ENCODE measurements at places on chromosomes 1 and 21.

DNA sequence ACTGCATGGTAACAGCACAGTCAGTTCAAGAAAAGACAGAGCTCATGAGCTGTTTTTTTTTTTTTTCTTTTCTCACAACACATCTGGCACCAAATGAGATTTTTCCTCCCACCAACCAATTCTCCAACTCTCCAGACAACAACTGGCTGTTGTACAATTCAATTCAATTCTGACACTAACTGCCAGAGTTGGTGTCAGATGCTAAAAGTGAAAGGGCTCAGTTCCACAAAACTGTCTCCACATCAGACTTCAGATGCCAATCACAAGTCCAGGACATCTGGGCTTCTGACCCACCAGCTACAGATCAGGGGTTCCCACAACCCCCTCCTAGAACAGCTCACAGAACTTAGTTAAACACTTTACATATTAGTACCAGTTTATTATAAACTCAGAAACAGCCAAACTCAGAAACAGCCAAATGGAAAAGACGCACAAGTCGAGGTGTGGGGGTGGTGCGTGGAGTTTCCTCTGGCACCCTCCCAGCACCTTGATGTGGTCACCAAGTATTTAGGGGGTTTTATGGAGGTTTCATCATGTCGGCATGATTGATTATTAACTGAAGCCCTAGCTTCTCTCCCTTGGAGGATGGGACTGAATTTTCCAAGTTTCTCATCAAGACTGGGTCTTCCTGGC lies 39.2 kb upstream of the LRRC8D start:
- DNase-seq = no peak

- DNase-seq = no peak
Observed at GRCh38 chr1:183024317-183025009, 1.2 kb downstream of the LAMC1 start.

- no peak for DNase-seq
Observed at GRCh38 chr1:233081735-233082134, 131.3 kb downstream of the NTPCR start.

DNA sequence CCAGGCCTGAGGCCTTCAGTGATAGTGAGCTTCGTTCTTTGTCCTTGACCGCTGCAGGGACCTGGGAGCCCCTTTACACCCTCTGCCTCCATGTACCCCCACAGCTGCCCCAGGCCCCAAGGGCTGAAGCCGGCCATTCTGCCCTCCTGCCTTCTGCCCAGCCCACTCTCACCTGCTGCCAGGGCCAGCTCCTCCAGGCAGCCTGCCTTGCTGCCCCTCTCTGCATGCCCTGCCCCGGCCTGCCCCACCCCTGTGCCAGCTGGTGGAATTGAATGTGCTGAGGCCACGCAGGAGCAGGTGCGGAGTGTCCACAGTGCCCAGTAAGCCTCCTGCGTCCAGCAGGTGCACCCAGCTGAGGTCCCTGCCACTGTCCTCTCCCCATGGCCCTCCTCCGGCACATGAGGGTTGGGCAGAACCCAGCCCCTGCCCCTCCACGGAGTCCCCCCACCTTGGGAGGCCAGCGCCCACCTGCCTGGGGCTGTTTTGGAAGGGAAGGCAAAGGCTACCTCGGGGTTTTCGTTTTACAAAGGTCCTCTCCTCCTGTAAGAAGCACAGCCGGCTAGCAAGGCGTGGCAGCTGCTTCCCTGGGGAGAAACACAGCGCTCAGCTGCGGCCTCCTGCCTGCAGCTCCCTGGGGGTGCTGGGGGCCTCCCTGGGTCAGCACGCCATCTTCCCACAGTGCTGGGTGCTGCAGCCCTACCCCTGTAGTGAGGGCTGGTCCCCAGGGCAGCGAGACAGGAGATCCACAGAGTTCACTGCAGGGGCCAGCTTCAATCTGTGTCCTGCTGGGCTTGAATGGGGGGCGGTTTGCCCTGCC lies 21.0 kb downstream of the MMEL1 start:
- no peak for DNase-seq

DNA sequence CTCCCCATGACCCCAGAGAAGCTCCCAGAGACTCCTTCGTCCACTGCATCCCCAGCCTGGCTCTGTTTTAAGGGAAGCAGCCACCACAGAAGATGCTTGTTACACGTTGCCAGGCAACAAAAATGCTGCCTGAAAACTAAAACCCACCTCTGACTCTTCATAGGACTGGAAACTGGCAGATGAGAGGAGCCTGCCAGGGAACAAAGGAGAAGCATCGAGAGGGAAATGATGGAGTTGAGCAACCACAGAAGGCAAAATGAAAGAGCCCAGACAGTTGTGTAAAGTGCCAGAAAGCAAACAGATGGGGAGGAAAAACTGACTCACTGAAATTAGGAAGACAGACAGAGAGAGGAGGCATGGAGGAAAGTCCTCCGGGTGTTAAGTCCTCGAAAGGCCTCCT lies 118.4 kb downstream of the KCNN3 start:
- no peak for DNase-seq

DNA sequence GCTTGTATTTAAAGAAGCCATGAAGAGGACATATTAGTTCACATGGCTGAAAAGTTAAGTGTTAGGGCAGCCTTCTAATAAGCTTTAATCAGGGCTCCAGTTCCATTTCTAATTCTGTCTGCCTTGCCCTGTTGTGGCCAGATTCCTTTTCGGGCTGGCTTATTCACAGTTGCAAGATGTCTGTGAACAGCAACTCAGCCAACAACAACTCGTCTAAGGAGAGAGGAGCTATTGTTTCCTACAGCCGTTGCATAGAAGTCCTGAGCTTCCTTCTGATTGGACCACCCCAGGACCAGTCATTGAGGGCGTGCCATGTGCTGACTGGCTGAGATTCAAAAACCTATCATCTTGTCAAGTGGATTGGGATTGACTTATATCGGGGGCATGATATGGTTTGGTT lies 18.6 kb upstream of the COQ8A start:
- no peak for DNase-seq

DNA sequence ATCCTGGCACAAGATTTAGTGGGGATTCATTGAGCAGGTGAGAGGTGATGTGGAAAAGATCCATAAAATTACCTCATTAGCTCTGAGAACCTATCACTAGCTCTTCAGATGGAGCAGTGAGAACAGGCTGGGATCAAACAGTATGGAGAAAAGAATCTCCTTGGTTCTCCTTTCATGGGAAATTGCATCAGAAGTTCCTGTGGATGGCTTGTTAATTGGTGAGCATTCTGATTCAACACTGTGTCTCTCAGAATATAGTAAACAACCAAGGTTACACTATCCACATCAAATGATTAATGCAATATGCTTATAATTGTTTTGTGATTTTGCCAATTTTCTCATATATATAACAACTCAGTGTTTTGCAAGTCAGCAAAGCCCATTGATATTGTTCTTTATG lies 8.3 kb upstream of the CD55 start:
- no peak for DNase-seq

GRCh38 chr1:173669491-173669941 lies at the start of gene ANKRD45:
Gene ANKRD45 (minus strand): TSS chr1:173669851. CDS start chr1:173659418, 10,433 bp downstream.
- DNase-seq = peak; percentile 79

- peak; percentile 75 for DNase-seq
Observed at GRCh38 chr1:153122831-153123421, 9.6 kb upstream of the SPRR2F start.

DNA sequence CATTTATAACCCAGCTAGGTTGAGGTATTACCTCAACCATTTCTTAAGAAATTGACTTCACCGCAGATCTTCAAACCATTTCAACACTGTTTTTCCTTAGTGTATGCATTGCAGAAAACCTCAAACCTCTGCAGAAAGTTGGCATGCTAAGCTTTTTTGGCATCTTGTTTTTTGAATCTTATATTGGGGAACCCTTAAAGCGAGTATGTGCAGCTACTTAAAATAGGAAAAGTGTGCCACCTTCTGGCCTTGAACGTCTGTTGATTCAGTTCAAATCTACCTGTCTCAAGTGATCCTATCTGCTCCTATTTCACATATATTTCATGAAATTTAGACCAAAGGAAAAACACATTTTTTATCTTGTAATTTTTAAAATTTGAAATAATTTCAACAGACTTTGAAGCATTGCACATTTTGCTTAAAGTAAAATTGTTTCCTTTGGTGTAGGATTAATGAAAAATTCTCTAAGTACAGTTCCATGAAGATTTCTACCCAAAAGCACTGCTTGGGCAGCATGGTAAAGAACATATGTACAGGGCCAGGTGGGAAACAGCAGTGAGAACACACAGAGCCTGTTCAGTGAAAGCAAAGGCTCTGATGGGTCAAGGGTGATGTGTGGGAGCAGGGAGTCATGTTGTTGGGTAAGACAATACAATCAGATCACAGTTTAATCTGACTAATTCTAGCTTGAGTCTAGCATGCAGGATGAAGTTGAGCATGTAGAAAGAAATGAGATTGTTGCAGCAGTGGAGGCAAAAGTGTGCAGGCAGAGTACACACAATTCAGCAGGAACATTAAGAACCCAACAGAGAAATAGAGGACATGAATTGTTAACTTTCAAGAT lies 17.2 kb downstream of the HENMT1 start:
- DNase-seq = peak; percentile 54

DNA sequence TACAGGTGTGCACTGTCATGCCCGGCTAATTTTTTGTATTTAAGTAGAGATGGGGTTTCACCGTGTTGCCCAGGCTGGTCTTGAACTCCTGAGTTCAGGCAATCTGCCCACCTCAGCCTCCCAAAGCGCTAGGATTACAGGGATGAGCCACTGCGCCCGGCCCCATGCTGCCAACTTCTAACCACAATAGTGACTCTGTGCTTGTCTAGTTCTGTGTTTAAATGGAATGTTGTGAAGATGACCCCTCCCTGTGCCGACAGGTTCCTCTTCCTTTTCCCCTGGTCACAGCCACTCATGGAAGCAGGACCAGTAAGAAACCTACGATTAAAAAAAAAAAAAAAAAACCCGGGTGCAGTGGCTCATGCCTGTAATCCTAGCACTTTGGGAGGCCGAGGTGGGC lies 4.7 kb downstream of the MAP1LC3C start:
- DNase-seq = no peak

DNA sequence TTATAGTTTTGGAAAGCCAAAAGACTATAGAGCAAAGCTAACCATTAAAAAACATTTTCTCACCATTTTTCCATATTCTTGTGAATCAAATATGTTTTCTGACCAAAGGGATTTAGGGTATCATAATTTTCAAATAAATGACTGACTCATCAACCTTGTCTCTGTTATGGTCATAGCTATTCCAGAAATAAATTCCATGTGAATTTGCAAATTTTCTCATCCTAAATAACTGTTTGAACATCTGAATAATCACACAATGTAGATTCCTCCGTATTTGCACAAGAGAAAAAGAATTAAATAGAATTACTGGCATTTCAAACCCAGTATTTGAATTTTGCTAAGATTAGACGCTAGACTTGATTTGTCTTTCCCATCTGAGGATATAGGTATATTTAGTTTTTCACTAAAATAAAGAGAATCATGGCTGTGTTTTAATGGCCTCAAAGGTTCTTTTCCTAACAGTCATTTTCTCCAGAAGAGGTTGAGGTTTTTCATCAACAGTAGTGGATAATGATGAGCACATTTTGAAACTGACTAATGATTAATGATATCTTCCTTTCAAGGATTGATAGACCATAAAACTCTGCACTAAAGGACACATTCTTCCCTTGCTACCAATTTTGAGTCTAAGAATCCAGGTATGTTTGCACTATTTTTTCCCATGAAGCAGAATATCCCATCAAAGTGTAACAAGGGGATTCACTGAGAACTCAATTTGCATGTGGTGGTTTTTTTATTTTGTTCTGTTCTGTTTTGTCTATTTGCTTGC lies 9.5 kb upstream of the DUSP23 start:
- no peak for DNase-seq

DNA sequence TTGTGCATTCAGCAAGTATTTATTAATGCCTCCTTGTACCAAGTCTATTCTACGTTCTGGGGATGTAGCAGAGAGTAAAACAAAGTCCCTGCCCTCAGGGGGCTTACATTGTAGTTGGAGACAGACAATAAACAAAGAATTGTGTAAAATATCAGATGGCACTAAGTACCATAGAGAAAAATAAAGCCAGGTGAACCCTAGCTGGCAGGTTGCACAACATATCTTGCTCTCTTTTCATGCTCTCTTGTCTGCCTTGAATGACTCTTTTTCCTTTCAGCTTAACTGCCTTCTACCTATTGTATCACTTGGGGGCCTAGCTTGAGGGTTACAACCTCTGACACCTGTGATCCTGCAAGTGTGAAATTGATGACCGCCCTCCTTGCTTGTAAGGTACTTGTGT lies 20.7 kb upstream of the FASLG start:
- no peak for DNase-seq

DNA sequence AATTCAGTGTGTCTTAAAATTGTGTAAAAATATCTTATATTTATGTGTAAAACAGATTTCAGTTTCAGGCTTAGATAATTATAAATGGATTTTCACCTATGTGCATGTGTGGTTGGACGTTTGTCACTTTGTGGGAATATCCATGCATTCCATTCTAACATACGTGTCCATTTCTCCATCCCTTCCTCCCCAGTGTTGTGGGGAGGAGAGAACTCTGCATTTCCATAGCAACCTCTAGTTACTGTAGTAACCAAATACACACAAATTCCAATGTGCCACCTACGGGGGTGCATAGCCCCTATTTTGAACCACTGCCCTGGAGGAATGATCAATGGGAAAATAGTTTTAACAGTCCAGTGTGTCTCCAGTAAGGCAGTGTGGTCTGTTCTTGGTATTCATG lies 79.0 kb downstream of the RASAL2 start:
- no peak for DNase-seq

GRCh38 chr1:86052948-86053698 lies 103.4 kb downstream of the COL24A1 start:
- no peak for DNase-seq

DNA sequence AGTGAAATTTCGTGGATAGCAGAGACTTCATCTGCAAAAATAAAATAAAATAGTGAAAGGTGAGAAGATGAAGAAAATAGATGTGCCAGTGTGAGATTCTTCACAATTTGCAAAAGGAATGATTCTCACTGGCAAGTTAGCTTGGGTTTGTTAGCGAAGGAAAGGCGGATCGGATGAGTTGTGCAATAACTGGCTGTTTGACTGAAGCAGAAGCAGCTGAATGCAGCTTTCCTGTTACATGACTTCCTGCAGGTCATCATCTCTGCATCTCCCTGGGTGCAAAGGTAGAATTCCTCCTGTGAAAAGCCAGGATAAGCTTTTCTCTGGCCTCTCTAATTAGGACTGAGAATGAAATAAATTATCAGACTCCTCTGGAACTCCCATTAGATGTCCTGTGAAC lies 263.1 kb upstream of the CHRM3 start:
- DNase-seq = no peak

DNA sequence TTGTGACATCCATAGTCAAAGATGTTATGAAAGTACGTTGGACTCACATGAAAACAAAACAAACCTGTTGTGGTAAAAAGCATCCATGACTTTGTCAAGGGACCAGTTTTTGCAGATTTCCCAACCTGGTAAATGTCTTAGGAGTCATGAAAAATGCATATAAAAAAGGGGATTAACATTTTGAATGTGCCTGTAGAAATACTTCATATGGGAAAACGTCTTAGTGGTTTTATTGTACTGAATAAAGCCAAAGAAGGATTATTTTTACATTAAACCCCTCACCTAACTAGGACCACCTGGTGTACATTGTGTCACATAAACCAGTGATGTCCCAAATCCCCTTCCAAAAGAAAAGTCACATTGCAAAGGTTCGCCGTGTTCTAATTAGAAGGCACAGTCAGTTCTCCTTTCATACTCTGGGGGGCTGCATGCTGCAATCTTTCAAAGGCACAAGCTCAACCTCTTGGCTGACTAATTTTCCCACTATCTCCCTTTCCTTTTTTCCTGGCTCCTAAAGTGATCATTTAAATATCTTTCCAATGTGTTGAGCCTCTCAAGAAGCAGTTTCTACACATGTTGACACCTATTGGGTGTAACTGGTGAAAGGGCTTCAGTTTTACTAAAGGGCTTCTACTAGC lies 119.8 kb upstream of the SPAG17 start:
- DNase-seq = peak; percentile 9

Data from iPS-NIHi11 (cell line).